ENCODE measurements at places on chromosomes 13 and 19. TPM values are rescaled to one million over a fixed set of nuclear protein-coding genes. Genes with fewer than 3 reads are reported as not detected.

DNA sequence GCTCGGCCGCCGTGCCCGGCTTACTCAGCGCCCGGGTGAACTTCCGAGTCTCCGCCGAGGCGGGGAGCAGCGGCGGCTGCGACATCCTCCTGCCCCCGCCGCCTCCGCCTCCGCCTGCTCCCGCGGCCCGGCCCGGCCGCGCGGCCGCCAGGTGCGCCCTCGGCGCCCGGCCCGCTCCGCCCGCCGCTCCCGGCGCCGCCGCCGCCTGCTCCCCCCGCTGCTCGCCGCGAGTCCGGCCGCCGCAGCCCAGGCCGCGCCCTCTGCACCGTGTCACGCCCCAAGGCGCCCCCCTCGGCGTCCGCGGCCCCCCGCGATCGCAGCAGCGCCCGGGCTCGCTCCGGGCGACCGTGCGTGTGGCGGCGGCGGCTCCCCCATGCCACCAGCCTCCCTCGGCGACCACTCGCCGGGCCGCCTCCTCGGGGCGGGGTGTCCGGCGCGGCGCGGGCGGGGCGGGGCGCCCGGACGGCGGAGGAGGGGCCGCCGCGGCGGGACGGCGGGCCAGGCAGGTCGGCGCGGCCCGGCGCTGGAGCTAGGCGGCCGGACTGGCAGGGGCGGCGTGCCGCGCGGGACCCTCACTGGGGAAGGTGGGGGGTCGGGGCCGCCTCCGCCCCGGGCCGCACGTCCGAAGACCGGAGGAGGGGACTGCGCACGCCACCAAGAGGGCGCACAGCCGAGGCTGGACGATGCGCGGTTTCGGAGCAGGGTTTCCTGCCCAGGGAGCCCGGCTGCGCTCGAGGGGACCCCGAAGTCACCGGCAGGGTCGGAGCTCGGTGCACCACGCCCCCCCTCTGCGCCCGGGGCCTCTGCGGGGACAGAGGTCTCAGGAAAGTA, 108.6 kb upstream of the DOCK9 start:
- peak; percentile 47 for DNase-seq

- DNase-seq, result no peak
These were observed at the start of gene P2RY11 for GRCh38 chr19:10111405-10111811. P2RY11 (plus strand) TSS chr19:10111693; CDS start chr19:10111722, 29 bp downstream.

GRCh38 chr13:39130301-39130700, 92.0 kb downstream of the NHLRC3 start:
- no peak for DNase-seq

DNA sequence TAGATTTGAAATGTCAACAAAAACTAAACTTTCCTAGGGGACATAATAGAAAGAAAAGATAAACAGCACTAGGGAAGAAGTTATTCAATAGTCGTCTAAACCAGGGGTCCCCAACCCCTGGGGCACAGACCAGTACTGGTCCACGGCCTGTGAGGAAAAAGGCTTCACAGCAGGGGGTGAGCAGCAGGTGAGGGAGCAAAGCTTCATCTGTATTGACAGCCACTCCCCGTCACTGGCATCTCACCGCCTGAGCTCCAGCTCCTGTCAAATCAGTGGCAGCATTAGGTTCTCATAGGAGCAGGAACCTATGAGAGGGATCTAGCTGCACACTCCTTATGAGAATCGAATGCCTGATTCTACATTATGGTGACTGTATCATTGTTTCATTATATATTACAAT, 382.7 kb downstream of the MYO16 start:
- DNase-seq, result no peak

- DNase-seq, result peak; percentile 71
These were observed 6.0 kb downstream of the AP1M2 start for GRCh38 chr19:10580979-10581631.

DNA sequence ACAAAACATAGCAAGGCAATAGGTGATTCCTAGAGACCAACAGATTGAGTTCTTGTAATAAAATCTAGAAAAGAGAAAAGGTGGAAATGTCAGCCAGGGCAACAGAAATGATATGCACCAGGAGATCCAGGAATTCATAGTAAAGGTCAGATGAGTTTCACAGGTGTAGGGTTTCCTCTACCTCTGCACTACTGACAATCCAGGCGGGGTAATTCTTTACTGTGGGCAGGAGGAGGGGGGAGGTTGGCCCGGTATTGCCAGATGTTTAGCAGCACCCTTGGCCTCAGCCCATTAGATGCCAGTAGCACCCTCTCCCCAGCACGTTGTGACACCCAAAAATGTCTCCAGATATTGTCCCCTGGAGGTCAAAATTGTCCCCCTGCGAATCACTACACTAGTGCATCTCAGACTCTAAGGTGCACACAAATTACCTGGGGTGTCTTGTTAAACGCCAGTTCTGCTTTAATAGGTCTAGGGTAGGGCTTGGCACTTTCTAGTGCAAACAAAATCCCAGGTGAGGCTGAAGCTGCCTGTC, 3.5 kb upstream of the UBAC2 start:
- DNase-seq, result no peak

- DNase-seq, result no peak
These were observed 123.6 kb downstream of the UQCRFS1 start for GRCh38 chr19:29089315-29089870.

GRCh38 chr19:53772943-53773342, 51.2 kb downstream of the NLRP12 start:
- peak; percentile 40 for DNase-seq

DNA sequence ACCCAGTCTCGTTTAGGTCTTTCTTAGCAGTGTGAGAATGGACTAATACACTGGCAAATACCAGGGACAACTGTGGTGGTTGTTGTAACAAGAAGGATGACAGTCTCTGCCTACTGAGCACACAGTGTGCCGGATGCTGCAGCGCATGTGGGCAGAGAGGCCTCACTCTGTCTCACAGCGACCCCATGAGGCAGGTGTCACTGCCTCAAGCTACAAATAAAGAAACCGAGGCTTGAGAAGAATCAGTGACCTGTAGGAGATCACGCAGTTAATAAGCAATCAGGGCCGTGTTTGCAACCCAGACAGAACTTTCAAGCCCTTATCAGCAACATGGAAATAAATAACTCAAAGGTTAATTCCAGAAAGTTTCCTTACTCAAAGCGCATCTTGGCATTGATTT, 40.5 kb upstream of the GAS6 start:
- no peak for DNase-seq

DNA sequence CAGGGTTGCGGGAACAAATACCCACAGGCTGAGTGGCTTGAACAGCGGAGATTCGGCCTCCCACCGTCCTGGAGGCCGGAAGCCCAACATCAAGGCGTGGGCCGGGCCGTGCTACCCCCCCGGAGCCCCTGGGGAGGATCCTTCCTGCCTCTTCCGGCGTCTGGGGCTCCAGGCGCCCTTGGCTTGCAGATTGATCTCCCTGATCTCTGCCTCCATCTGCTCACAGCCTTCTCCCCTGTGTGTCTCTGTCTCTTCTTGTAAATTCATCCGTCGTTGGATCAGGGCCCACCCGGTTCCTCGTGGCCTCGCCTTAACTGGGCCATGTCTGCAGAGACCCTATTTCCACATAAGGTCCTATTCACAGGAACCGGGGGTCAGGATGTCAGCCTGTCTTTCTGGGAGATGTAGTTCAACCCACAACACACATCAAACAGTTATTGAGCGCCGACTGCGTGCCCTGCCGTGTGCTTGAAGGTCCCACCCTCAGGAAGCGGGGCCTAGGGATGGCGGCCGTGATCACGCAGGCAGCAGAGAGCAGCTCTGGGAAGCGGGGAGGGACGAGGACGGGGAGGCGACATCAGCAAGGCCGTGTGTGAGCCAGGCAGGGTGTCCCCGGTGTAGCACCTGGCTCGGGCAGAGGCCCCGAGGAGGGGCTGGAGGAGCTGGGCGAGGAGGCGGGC, 21.3 kb downstream of the HCN2 start:
- peak; percentile 82 for DNase-seq

- no peak for DNase-seq
These were observed 1.4 kb downstream of the CAPN12 start for GRCh38 chr19:38742906-38743305.

- peak; percentile 35 for DNase-seq
These were observed 6.8 kb upstream of the ZNF283 start for GRCh38 chr19:43820098-43820883.

GRCh38 chr13:49216334-49216733, 3.8 kb upstream of the MLNR start:
- no peak for DNase-seq

- DNase-seq, result no peak
These were observed 5.6 kb downstream of the LYL1 start for GRCh38 chr19:13097033-13097462.

GRCh38 chr13:102651892-102652291, 43.0 kb downstream of the METTL21C start:
- no peak for DNase-seq

GRCh38 chr19:16888629-16889365, at the start of gene F2RL3:
F2RL3 (plus strand) TSS chr19:16888999; CDS start chr19:16889190, 191 bp downstream.
- DNase-seq, result peak; percentile 2

DNA sequence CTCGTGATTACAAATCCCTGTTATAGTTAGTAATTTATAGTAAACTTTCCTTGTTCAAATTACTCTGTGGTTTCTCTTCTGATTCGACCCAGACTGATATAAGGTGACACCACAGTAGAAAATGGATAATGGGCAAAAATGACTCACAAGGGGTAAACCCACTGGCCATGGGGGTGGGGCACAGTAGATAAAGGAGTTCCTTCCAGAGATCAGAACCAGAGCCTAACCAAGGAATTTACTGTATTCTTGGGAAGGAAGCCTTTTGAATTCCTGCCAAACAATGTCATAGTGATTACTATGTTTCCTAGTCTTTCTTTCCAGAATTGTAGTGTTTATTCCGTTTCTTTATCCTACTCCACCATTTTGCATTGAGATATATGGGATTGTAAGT, 21.9 kb downstream of the MIR17HG start:
- DNase-seq, result peak; percentile 60

- DNase-seq, result peak; percentile 42
These were observed at the start of gene ZNF358 for GRCh38 chr19:7515645-7516151. ZNF358 (plus strand) TSS chr19:7516103; CDS start chr19:7519243, 3,140 bp downstream.

- DNase-seq, result no peak
These were observed 9.8 kb downstream of the KLF2 start for GRCh38 chr19:16334411-16334810.

DNA sequence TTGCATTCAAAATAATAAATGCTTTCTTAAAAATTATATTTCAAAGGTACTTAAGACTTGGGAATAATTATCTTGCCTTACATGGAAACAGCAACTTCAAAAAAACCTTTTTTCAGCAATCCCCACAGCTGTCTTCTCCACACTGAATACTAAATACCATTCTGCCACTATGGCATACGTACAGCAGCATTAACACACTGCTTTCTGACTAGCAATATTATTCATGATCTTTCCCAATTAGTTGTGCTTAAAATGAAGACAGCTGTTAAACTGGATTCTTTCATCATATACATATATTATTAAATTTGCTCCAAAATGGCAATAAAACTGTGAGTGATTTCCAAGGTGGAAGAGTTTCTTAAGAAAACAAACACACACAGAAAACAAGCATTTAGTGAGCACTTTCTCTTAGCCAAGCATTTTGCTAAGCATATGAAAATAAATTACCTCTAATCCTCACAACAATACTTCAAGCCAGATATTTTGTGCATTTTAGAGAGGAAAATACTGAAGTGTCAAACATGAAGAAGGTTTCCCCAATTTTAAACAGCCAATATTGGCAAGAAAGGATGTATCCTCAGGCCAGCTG, 609.5 kb downstream of the SLITRK1 start:
- DNase-seq, result no peak

DNA sequence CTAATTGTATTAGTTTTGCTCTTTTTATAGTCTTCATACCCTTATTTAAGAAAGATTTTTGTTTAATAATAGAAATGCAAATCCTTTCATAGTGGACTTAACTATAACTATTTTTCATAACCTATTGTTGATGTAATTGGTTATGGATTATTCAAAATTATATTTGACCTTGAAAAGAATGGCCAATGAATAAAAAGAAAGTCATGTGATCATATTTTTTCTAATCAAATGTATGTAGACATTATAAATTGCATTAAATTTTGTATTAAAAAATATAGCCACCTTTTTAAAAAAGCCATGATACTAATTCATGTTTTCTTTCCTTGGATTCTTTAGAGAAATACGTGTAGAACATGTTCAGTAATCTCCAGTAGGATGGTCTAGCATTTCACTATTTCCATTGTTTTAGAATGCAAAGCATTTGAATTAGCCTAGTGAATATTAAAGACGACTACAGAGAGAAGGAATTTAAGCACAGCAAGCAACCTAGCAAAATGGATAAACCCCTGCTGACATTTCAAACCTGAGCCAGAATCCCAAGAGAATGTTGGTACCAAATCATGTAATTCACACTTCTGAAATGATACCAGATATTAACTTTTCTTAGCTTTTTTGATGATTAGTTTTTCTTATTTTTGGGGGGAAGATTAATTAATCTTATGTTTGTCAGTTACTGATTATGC, 1297.4 kb upstream of the MIR17HG start:
- DNase-seq, result no peak

DNA sequence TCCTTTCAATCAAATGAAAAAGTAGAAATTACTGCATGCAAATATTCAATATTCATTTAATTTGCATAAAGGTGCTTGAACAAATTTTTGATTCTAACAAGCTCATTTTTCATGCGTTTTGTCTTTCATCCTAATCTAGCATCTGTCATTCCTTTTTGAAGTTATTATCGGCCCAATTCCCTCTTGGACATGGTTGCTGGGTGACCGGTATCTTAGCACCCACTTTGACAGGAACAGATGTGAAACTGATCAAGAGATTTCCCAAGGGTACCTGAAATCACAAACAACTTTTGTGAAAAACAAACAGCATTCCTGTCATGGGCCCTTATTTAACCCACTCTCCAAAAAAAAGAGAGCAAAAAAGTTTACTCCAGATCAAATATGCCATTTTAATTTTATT, 13.3 kb downstream of the DACH1 start:
- DNase-seq, result no peak

GRCh38 chr13:38341149-38341692, 8.4 kb upstream of the UFM1 start:
- DNase-seq, result peak; percentile 9

- peak; percentile 73 for DNase-seq
These were observed 743 bp upstream of the NDUFS7 start for GRCh38 chr19:1383017-1383311.

- no peak for DNase-seq
These were observed 8.5 kb downstream of the FOSB start for GRCh38 chr19:45476304-45476703.

GRCh38 chr13:33323801-33324510, 38.4 kb upstream of the STARD13 start:
- DNase-seq, result peak; percentile 20

The TMEM145 gene
- total RNA-seq, result 0.70 TPM

The KCNN4 gene
- total RNA-seq, result 3.6 TPM

The CGB2 gene
- 2.9 TPM for total RNA-seq

The SIGLEC12 gene
- total RNA-seq, result not detected

The ZNF667 gene
- total RNA-seq, result 0.64 TPM

The ADGRE3 gene
- not detected for total RNA-seq

The IRGC gene
- total RNA-seq, result not detected

The CTXN1 gene
- 49.5 TPM for total RNA-seq

The SGTA gene
- 76.1 TPM for total RNA-seq

The CLEC11A gene
- not detected for total RNA-seq

The ABCA7 gene
- total RNA-seq, result 14.3 TPM

The SLC25A42 gene
- total RNA-seq, result 7.9 TPM

The RABAC1 gene
- total RNA-seq, result 278 TPM

The GNG7 gene
- 1.8 TPM for total RNA-seq

Data from astrocyte (in vitro differentiated cells and primary cell).